ENCODE measurements at places on chromosomes 16 and 17.

GRCh38 chr16:69474408-69474807 is 50.0 kb downstream of the CYB5B start:
- no peak for DNase-seq

GRCh38 chr17:50067996-50068395 is 12.1 kb downstream of the ITGA3 start:
- DNase-seq, result no peak

DNA sequence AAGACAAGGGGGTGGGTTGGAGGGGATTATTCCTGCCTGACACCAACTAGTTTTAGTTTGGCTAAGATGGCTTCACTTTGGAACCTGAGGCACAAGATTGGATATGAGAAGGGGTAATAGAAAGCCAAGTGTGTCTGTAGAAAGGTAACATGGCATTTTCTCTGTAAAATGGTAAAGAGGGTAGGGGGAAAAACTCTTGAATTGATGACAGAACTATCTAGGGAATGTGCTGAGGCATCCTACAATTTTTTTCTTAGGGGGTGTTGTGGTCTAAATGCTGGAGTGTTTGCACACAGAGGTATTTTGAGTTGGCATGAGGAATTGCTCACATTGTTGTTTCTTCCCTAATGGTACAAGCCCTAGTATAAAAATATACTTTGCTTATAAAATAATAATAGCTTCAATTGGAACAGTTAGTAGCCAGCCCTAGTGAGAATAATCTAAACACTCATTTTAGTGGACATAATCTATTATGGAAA is 25.8 kb downstream of the YPEL2 start:
- no peak for DNase-seq

DNA sequence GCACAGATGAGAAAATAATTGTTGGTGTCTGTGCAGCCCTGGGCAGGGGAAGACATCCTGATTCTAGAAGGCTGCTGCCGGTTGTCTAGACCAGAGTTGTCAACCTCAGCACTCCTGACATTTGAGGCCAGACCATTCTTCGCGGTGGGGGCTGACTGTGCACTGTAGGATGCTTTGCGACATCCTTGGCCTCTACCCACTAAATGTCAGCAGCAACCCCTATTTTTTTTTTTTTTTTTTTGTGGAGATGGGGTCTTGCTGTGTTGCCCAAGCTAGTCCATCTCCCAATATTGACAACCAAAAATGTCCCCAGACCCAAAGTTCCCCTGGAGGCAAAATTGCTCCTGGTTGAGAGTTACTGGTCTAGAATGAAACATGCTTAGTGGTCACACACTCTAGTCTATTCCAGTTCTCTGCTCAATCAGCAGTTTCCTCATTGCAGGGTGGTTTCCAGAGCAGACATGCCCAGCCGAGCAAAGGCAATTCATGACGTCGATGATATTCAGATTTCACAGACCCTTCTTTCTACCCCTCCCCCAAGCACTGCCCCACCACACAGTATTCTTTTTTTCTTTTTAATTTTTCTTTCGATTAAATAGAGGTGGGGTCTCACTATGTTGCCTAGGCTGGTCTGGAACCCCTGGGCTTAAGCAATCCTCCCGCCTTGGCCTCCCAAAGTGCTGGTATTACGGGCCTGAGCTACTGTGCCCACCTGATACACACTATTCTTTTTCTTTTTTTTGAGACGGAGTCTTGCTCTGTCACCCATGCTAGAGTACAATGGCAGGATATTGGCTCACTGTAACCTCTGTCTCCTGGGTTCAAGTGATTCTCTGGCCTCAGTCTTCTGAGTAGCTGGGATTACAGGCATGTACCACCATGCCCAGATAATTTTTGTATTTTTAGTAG is 9.0 kb downstream of the C17orf99 start:
- DNase-seq, result no peak

- no peak for DNase-seq
Measured at GRCh38 chr17:31736855-31737625, 122.0 kb downstream of the COPRS start.

- no peak for DNase-seq
Measured at GRCh38 chr16:77221482-77221881, 22.3 kb downstream of the SYCE1L start.

- no peak for DNase-seq
Measured at GRCh38 chr16:19177111-19177739, 9.2 kb downstream of the SYT17 start.

GRCh38 chr16:6926341-6926740 is 406.3 kb upstream of the RBFOX1 start:
- no peak for DNase-seq

DNA sequence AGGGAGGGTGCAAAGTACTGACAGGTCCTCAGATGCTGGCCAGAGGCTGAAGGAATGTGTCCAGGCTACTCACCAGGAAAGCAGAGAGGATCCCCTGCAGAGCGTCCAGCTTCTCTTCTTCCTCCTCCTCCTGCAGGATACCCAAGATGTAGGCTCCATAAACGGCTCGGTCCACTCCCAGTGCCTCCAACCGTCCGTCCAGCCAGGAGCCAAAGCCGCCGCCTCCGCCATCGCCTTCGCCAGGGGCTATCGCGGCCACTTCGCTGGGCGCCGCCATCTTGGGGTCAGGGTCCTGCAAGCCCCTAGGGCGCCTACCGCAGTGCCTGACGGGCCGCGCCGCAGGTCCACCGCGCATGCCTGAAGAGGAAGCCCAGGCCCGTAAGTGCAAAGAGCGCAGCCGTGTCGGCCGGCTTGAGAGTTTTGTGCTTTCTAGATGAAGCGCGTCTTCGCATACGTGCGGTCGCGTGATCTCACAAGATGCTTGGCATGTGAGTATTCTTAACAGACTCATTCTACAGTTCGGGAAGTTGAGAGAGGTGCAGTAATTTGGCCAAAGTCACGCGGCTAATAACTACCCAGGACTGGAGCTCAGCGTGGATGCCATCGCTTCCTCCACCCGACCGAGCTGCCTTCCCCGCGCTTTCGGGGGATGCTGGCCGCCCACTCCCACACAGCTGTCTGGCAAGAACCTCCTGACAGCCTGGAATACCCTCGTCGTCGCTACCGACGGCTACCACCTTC is at the start of gene CCDC43:
Gene CCDC43 (minus strand): TSS at position 300 of the 741 bp plus-strand sequence. CDS start 23 bp downstream, at position 277.
- DNase-seq, result peak; percentile 87

- no peak for DNase-seq
Measured at GRCh38 chr17:59490216-59490615, 75.2 kb upstream of the DHX40 start.

DNA sequence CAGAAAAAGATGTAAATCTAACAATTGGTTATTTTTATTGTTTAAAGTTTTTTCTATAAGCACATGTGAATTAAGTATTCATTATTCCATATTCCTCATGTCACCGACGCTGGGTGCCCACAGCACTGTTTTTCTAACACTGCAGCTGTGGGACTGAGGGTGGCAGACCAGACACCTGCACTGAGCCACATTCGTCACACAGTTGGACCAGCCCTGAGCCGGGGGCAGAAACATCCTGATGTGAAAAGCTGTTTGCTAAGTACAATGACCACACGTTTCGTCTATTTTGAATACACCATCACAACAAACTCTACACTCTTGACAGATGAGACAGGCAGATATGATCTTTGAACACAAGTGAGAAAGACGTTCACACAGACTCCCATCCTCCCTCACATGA is 749.5 kb downstream of the KCNJ18 start:
- DNase-seq, result no peak

- DNase-seq, result no peak
Measured at GRCh38 chr17:1943436-1943831, 81.7 kb downstream of the RTN4RL1 start.

DNA sequence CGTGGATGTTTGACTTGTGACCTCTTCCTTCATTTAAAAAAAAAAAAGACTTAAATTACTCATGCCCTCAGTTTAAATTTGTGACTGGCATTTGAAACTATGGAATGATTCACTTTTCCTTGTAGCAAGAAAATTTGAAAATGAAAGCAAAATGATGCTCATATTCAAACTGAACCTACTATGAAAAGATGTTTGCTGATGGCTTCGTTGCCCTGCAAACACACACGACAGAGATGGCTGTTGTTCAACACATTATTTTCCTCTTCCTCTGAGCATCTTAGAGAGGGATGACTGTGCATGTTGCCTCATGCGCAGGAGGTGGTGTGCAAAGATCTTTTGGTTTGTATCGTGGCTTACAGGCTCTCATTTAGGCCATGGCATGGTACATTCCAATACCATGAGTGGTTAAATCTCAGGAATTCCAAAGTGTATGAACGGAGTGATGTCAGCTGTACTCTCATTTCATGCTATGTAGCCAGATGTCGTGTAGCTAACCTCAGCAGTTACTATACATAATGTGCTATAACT is 164.5 kb downstream of the PRKCA start:
- peak; percentile 99 for DNase-seq

- DNase-seq, result no peak
Measured at GRCh38 chr16:58859958-58860669, 126.0 kb upstream of the GOT2 start.

DNA sequence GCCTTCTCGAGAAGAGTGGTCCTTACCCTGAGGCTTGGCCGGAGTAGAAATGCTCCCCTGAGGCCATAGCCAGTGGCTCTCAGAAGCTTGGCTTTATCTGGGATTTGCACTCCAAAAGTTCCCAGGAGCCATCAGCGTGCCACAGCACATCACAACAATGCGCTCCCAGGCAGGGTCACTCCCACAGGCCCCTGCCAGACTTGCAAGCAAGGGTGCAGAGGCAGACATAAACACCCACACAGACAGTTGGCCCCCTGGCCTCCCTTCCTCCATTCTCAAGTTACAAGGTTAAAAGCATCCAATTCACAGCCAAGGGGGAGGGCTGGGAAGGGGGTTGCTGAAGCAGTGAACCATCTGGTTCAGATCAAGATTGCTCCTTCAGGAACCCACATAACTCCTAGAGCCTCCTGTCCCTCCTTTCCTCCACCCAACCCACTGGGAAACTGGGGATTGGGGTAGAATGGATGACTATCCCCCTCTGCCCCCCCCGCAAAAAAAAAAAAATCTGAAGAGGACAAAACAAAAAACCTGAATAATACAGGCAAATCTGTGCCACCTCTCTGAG is 1.8 kb downstream of the ST3GAL2 start:
- DNase-seq, result peak; percentile 92

DNA sequence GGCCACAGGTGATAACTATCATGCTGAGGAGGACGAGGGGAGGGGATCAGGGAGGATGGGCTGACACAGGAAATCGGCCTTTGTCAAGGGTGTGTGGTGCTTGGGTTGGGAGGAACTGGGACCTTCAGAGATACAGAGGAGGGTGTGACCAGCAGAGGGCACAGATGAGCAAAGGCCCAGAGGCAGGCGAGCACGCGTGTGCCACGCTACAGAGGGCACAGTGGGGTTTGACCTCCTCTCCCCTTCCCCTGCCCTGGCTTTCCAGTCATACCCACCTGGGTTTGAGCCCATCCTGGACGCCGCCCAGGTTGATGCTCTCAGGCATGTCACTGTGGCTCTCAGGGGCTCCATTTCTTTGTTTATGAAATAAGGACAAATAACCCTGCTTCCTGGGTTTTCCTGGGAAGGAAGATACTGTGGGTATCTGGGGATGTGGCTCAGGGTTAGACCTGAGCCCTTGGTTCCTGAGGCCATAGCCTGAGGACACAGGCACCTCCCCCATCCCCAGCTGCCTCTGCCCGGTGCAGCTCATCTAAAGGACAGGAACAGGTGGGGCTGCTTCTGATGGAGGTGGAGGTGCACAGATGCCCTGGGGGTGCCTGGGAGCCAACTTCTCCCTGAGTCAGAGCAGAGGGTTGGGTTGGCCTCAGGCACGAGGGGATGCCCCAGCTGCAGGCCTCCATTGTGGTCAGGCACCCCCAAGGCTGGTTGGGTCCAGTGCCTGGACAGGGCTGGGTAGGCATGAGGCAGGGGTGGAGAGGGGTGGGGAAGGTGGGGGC is 51.8 kb downstream of the BEAN1 start:
- peak; percentile 42 for DNase-seq

DNA sequence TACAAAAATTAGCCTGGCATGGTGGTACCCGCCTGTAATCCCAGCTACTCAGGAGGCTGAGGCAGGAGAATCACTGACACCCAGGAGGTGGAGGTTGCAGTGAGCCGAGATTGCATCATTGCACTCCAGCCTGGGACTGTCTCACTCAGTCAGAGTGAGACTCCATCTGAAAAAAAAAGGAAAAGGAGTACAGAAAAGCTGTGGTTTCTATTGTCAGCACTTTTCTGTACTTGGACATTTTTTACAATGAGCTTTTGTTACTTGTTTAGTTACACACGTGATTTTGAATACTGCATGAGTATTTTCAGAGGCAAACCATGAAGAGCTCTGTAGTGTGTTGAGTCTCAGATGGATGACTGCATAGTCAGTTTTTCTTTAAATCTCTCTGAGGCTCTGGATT is 26.3 kb downstream of the ZC3H18 start:
- DNase-seq, result no peak

DNA sequence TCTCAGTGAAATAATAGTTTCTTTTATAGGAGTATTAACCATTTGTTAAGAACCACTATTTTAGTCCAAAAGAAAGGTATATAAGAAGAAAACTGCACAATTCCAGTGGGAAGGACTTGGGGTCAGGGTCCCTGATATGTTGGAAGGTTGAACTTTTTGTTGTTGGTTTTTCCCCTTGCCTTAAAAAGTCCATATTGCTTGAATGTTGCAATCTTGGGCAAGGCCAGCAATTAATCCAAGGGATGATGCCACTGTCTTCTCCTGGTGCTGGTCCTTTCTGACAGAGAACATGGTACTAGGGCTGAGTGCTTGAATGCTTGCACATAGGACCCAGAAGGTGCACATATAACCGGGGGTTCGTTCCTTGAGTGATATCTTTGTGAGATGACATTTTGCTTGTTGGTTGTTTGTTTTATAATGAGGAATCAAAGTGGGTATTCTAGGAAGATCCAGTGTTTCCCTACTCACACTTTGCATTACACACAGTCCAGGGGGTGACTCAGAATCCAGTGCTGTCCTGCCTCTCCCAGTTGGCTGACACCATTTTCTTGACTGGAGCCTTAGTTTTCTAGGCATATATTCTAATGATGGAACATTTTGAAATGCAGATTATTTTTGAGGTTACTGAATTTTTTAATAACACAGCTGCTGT is 54.9 kb downstream of the SIAH1 start:
- DNase-seq, result no peak

- no peak for DNase-seq
Measured at GRCh38 chr16:2769100-2769529, 8.0 kb downstream of the ELOB start.

- no peak for DNase-seq
Measured at GRCh38 chr17:57881783-57882351, 32.0 kb upstream of the MRPS23 start.

GRCh38 chr16:55478827-55479429 is at the start of gene MMP2:
TSS of gene MMP2 (plus strand) at chr16:55479198. CDS start at chr16:55479480, 282 bp downstream.
- DNase-seq, result no peak

- no peak for DNase-seq
Measured at GRCh38 chr16:67718668-67719047, 458 bp downstream of the GFOD2 start.

- DNase-seq, result no peak
Measured at GRCh38 chr16:8370374-8371270, 219.7 kb downstream of the TMEM114 start.

DNA sequence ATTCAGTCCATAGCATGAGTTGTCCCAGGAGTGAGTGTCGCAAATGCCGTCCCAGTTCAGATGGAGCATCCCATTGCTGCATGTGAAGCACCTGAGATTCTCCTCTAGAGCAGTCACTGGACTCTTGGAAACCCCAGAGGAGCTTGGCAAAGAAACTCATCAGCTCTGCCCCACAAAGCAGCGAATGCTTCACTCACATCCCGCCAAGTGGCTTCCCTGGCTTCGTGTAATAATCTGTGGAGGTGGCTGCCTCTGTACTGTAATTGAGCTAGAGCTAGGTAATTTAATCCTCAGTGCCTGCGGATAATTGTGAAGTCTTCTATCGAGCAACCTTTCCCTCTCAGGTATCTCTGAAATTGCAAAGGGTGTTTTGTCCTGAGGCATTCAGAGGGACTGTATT is 107.1 kb downstream of the SNX29 start:
- no peak for DNase-seq

Data from HFF-Myc (cell line).